Right renal pelvis (tissue), 4 donors: ENCODE measurements at places on chromosomes 13 and 19. TPM values are rescaled to one million over a fixed set of nuclear protein-coding genes. Genes with fewer than 3 reads are reported as not detected.

DNA sequence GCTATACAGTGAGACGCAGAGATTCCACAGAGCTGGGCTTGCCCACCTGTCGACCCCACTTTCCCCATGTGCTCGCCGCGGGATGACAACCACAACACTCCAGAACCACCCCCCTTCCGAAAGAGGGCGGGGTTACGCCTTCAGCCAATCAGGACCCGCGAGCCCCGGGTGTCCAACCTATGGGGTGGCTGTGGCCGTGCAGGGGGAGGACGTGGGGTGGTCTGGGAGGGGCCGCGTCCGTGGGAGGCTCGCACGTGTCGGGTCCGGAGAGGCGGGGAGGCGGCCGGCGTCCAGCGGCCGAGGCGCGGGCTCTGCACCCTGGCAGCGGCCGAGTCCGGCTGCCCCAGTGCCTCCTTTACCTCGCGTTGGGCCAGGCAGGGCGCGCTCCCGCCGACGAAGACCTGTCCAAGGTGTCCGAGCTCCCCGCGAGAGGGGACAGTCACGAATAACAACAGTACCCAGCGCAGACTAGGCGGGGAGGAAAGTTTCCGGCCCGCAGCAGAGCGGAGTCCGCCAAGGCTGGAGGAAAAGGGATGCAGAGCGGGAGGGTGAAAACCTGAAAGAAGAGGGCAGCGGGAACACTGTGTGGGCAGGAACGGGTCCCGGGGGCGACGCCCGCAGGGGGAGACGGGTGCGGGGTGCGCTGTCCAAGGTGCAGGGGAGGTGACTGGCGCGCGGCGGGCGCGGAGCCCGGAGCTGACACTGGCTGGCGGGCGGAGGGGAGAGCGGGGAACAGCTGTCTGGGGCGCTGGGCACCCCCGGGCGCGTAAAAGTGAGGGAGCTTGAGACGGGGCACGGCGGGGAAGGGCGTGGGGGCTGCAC lies 911 bp downstream of the ENOX1 start:
- DNase-seq = peak; percentile 56

- no peak for DNase-seq
These were observed 11.6 kb upstream of the COX7A1 start for GRCh38 chr19:36163813-36164212.

GRCh38 chr13:25847635-25848626 lies 203.9 kb downstream of the SHISA2 start:
- no peak for DNase-seq

- no peak for DNase-seq
These were observed 2.0 kb downstream of the COLGALT1 start for GRCh38 chr19:17557466-17557865.

DNA sequence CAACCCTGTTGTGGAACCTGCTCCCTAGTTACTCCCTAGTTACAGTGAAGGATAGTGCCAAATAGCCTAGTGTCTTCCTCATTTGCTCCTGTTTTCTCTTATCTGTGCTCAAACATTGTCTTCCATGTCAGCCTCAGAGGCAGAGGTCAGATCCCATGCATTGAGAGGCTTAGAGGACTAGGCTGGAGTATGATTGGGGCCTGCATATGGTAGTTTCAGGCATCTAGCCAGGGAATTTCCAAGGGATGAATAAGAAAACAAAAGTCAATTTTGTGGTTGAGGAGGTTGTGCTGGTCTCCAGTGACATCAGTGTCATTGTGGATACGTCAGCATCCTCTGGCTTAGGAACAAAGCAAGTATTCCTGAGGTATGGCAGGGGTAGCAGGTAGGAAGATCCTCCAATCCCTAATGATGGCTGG lies 9.4 kb downstream of the ZNF546 start:
- no peak for DNase-seq

Gene SYNE4
- polyA plus RNA-seq = 12.4 TPM

DNA sequence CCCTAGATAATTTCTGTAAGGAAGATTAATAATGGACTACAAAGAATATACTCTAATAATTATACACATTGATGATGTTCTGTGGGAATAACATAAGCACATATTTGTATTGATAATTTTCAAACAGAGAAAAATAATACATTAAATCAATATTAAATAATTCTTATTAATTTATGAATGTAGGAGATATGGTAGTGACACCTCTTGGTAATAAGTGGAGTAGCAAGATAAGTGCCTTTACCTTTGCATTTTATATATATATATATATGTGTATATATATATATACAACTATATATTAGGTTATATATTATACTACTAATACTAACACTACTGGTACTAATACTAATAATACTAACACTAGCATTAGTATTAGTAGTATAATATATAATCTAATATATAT lies 905.8 kb downstream of the SLITRK1 start:
- no peak for DNase-seq

- DNase-seq = no peak
These were observed 14.9 kb downstream of the RFC3 start for GRCh38 chr13:33832872-33833271.

GRCh38 chr13:33545492-33545891 lies 259.9 kb upstream of the STARD13 start:
- no peak for DNase-seq

GRCh38 chr13:35498231-35498630 lies 21.7 kb upstream of the MAB21L1 start:
- no peak for DNase-seq

DNA sequence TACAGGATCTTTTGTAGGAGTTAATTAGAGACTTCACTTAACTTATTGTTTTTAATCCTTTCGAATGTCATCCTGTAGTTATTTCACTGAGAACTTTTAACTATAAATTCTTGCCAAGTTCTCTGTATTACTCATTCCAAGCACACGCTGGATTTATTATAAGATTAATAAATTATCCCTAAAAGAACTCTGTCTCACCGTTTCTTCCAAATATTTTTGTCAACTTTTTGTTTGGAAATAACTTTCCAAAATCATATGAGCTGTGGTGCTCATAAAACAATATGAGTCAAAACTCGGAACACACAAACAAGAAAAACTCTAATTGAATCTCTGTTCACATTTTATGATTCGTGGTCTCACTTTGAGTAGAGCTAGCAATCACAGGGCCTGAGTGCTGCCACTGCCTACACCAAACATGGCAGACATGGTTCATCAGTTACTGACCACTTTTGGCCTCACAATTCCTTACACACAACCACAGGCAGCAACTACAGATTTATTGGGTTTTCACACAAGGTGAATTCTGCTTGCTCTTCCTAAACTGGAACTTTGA lies 412.0 kb downstream of the FGF14 start:
- no peak for DNase-seq

Gene FUT2
- polyA plus RNA-seq = 1.8 TPM

DNA sequence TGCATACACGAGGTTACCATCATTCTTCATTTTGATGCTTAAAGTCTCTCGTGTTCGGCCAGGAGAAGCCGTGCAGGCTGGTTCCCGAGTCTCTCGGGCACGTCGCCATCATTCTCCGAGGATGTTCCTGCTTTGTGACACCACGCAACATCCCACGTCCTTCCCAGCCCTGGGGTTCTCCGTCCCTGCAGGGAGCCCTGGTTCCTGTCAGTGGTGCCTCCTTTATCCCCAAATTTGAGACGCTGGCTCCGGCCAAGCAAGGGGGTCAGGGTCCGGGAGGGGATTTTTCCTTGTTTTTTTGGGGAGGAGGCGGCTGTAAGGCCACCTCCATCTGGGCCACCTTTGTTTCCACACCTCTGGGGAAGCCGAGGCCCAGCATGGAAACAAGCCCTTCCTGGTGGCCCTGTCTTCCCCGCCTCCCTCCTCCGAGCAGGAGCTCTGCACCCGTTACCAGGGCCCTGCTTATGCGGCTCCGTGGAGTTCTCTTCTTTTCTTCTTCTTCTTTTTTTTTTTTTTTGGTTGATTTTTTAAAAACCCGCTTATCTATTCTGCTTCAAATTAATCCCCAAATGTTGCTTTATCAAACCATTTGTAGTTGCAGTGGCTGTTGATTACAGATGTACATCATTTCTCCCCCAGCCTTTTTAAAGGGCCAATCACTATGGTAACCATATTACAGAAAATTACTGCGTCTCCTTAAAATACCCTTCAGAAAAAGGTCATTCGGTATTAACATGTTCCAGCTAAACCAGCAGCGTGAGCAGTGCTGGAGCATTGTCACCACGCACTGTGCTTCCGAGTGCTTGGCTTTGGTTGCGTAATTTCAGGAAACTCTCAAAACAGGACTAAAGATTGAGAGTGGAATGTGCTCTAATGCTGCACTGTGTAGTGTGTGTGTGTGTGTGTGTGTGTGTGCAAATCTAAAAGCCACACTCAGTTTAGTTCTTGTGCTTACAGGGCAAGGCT lies 50.4 kb downstream of the TEX29 start:
- no peak for DNase-seq

Gene ZNF77
- polyA plus RNA-seq = 8.7 TPM

DNA sequence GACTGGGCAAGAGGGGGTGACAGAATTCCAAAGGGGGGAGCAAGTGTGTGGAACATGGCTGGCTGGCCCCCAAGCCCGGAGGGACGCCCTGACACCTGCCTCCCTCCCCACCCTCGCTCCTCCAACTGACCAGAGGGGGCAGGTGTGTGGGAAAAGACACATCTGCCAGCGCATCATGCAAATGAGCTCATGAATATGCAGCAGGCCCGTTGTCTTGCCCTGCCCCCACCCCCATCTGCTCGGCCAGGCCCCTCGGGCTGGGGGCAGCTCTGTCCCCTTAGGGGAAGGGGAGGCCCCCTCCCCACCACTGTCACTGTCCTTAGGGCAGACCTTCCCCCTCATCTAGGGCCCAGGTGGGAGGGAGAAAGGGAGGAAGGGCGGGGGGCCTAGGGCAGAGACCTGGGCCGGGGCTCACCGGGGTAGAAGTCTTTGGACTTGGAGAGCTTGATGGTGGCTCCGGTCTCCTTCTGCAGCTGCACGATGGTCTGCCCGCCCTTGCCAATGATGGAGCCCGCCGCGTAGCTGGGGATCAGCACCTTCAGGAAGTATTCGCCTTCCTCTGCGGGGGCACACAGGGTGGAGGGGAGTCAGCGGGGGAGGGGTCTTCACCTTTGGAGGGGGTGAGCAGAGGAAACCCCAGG lies 12.9 kb downstream of the NOVA2 start:
- DNase-seq = no peak

Gene ATP4A
- polyA plus RNA-seq = not detected

Gene HRC
- polyA plus RNA-seq = 29.6 TPM

Gene ASPDH
- 10.9 TPM for polyA plus RNA-seq

GRCh38 chr13:66087269-66087710 lies 1142.8 kb downstream of the PCDH9 start:
- peak; percentile 32 for DNase-seq

- no peak for DNase-seq
These were observed 819 bp downstream of the EID2B start for GRCh38 chr19:39531834-39532232.

DNA sequence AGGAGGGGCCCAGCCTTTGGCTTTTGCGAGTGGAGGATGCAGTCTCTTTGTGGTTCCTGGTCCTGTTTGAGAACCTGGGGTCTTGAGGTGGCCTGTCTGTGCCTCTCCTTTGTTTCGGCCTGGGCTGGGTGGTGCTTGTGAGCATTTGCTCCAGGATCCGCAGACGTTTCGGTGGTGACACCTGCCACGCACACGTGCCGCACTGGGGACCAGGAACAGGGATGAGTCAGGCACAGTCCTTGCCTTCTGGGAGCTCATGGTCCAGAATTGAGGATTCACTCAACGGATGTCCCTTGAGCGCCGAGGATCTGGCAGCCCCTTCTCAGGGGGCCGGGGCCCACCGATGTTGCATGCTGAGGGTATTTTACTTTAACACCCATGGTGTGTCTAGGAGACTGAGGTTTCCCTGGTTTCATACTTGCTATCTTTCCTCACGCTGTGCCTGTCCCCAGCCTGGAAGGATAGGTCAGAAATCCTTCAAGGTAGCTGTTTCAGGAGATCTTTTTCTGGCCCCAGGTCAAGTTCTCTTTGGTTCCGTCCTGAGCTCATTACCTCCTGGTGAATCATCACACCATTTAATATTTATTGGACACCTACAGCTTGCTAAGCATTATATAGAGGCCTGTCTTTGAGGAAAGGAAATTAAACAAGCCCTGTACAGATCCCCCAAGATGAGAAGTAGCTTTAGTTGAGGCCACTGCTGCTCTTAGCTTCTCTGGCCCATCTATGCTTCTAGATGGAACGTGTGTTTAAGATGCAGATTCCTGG lies 5.1 kb downstream of the HDGFL2 start:
- no peak for DNase-seq

GRCh38 chr13:32746474-32746873 lies 160.2 kb downstream of the PDS5B start:
- no peak for DNase-seq

Gene ANKRD24
- 0.89 TPM for polyA plus RNA-seq

Gene MYO16
- polyA plus RNA-seq = 0.53 TPM

- DNase-seq = no peak
These were observed 8.7 kb downstream of the RPL36 start for GRCh38 chr19:5698635-5699422.

DNA sequence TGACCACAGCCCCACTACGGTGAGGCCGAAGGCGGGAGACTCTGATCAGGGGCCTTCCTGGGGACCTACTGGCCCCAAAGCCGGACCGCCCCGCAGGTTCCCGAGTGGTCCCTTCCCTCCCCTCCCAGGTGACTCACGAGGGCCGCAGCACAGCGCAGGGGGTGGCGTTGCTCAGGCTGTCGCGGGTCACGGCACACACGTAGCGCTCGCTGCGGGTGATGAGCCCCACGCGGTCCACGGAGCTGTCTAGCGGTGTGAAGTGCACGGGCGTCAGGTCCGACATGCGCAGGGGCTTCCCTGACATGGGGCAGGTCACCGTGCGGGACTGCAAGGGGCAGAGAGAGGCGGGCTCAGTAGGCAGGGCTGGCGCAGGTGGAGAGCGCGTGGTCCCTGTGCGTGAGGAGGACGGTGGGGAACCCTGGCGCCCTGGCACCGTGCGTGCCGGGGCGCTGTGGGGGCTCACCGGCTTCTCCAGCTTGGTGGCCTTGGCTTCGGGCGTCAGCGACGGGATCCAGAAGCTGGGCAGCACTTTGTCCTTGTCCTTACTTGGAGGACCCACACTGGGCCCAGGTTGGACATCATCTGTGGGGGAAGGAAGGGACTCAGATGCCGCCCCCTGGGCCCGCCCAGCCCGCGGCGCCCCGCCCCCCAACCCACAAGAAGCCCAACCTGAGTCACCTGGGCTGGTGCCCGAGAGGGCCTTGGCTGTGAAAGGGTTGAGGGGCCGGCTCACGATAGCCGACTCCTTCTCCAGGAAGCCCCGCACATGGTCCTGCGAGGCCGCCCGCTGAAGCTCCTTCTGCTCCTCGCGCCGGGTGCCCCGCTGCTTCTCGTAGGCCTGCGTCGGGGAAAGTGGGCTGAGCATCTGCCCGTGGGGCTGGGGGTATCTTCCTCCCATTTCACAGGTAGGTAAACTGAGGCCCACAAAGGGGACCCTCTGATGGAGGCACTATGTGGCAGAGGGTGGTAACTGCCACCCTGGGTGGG lies 23.7 kb downstream of the NOSIP start:
- DNase-seq = no peak

Gene PLA2G4C
- polyA plus RNA-seq = 8.0 TPM

DNA sequence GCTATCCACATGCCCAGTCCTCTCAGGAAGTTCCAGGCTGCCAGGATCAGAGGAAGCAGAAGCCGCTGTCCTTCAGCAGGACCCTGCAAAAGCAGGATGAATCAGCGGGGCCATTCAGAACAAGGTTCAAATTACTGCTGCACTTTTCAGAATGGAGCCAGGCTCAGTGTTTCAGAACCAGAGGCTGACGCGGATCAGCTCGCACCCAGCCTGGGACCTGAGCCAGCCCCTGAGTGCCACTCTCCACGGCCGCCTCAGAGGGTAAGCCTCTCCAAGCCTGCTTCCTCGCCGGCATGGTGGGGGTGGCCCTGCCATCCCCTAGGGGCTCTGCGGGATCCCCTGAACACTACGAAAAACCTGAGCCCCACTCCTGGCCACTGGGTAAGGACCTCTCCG lies 24.7 kb downstream of the RASA3 start:
- no peak for DNase-seq
